Nucleus accumbens (tissue), 56 donors: ENCODE measurements at places on chromosomes 5 and 9.

DNA sequence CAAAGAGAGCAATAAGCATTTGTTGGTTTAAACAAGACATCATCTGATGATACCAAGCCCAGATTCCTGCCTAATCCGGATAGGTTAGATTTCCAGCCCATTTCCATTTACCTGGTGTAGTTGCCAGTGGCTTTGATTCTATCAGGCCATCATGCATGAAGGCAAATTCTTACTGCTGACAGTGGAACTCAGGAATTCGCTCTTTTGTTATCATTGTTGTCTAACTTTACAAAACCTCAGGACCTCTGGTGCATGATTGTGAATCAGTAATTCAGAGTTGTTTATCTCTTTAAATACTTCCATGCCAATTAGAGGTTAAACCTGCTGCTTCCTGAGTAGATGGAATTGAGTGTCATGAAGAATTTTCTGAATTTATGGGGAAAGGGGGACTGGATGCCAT is 76.5 kb downstream of the C9orf152 start:
- no peak for DNase-seq

DNA sequence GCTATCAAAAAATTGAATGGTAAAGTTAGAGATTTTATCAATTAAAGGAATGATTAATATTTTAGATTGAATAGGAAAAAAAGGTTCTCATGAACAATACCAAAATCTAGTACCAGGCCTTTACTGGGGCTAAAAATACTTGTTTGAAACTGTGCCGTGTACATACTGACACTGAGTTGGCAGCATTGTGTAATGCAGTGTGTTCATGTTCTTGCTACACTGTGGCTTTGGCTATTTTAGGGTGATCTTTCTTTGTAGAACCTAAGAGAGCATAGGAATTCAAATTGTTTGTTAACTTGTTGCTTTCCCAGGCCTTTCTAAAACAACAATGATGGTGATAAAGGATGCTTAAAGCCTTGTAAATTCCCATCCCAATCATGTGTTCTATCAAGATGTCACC is 80.9 kb downstream of the KIF4B start:
- no peak for DNase-seq

- DNase-seq, result no peak
Measured at GRCh38 chr5:965604-966344, 42.8 kb upstream of the NKD2 start.

GRCh38 chr5:54296386-54296785 is 14.0 kb downstream of the ARL15 start:
- DNase-seq, result no peak

GRCh38 chr9:105928416-105928815 is 234.1 kb downstream of the TMEM38B start:
- no peak for DNase-seq

GRCh38 chr9:87189006-87189405 is 241.7 kb upstream of the GAS1 start:
- no peak for DNase-seq

DNA sequence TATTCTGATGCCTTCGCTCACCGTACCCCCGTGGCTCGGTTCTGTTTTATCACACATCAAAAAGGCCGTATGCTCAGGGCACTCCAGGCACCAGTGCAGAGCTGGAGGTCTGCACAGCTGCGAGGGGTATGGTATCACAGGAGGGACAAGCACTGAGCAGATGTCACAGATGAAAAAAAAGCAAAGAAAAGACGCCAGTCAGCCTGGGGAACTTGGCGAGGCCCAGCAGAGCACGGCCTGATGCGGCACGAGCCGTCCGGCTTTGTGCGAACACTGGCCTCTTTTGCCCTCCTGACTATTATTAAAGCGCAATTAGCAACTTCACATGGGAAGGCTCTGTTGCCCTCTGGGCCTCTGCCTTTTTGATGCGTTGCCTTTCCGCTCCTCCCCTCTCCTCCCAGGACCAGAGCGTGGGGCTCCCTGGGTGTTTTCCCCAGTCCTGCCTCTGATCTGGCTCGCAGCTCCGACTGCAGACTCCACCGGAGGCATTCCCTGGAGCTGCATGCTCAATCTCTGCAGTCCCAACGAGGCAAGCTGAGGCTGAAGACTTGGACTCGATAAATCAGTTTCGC is 44.4 kb downstream of the AK8 start:
- no peak for DNase-seq

GRCh38 chr5:133460172-133460758 is 152.1 kb downstream of the FSTL4 start:
- DNase-seq, result no peak

DNA sequence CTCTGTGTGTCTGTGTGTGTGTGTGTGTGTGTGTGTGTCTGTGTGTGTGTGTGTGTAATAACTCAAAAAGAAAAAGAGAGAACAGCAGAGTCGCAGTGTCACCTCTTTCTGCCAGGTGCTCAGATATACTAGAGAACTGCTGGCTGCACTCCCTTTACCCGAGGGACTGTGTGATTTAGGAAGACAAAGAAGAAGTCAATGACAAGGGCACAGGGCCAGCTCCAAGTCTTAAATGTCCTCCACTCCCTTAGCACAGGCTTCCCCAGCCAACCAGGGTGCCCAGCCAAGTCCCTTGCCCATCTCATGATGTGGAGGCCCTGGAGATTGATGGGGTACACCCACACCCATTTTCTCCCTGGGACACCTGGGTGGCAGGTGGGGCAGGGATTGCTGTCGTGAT is 8.7 kb downstream of the CCNJL start:
- no peak for DNase-seq

GRCh38 chr5:81513982-81514381 is 120.0 kb upstream of the ACOT12 start:
- DNase-seq, result no peak

GRCh38 chr9:114852050-114852594 is 46.3 kb upstream of the TNFSF15 start:
- DNase-seq, result no peak

- DNase-seq, result no peak
Measured at GRCh38 chr5:84474126-84474525, 89.4 kb upstream of the EDIL3 start.

DNA sequence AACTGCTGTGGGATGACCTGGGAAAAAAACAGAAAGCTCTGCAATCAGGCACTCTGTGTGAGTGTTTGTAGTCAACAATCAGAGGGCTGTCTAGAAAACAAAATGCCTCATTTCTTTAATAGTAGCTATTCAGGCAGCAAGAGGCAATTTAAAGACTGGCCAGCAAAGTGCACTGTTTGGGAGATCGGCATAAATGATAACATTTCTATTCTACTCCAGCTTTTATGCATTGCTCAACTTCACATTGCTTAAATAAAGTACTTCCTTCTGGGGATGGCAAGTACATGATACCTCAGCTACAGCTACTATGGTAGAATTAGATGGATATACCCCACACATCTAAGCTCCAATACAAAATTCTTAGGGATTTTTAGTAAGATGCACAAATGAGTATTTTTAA is 193.1 kb downstream of the DCP2 start:
- DNase-seq, result no peak

DNA sequence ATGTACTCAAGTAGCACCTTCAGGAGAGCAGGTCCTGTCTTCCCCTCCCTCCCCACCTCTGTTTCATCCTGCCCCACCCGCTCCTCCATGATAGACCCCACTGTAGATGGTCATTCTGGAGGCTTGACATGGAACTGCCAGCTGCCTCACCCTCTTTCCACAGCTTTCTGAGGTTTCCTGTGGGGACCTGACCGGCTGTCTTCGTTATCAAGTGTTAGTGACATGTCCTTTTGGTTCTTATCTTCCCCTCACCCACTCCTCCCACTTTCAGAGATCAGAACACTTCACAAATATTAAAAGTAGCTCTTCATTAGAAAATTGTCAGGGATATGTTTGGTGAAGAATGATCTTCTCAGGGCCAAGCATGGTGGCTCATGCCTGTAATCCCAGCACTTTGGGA is 52.7 kb downstream of the MEGF10 start:
- DNase-seq, result no peak

GRCh38 chr9:107213561-107214028 is 69.5 kb upstream of the RAD23B start:
- DNase-seq, result no peak

GRCh38 chr5:124477577-124477976 is 268.9 kb downstream of the ZNF608 start:
- DNase-seq, result no peak

DNA sequence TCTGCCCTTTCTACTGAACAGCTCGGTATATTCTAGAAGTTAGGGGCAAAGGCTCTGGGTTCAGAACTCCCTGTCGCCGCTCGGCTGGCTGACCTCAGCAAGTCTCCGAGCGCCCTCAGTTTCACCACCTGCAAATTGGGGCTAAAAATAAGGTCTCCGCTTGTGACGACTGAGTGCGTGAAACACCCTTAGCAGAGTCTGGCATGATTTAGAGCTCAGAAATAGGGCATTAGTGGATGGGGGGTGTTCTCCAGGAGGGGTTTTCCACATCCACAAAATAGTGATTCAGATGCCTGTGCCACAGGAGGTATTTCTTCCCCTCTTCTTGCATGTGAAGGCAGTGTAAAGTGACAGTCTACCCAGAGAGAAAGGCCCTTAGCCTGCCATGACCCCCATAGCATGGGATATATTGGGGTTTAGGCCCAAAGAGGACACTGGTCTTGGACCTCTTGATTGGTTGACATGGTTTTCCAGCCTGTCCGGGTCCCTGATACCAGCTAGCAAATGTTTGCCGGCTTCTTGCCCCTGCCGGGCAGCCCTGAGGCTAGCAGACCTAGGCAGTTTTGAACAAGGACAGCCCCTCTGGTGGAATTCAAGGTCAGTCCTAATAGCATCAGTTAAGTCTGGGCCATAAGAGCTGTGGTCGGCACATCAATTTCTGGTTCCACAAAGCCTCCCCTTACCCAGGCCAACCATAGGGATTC is 1.4 kb downstream of the ERGIC1 start:
- DNase-seq, result no peak

DNA sequence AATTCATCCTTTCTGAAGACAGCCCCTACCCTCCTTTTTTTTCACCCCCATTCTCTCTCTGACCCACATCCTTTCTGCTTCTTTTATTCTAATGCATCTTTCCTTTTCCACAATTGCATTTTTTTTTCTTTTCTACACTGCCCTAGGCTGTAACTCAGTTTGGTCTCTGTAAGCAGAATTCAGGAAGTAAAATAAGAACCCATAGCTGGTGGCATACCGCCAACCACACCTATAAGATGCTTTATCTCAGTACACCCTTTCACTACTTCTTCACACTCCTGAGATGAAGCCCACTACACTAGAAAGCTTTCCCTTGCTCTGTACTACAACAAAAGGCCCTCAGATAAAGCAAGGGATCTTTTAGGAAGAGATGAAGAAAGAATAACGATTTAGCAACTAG is 16.1 kb upstream of the TSSK1B start:
- no peak for DNase-seq

DNA sequence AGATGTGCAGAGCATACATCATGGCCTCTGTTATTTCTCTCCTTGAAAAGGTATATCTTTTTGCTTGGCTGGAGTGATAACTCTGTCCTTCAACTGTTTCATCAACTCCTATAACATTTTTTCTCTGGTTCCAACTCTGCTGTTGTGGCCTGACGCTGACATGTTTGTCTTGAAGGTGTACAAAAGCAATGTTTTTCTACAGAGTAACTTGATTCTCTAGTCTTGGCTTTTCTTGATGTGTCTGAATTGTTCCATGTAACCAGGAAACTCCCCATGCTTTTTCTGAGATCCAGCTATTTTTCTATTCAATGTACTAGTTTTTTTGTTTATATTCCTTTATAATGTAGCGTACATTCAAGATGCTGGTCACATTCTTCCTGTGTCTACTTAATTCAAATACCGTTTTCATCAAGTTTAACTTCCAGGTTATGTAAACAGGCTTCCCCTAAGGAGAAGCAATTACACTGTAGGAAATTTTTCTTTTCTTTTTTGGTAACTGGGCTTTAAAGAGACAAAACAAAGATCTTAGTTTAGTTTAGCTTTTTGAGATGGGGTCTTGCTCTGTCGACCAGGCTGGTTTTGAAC is 6.7 kb upstream of the CPLANE1 start:
- no peak for DNase-seq

GRCh38 chr5:146042628-146043279 is 62.6 kb downstream of the PLAC8L1 start:
- DNase-seq, result no peak

- no peak for DNase-seq
Measured at GRCh38 chr5:77882670-77883257, 106.6 kb upstream of the TBCA start.

DNA sequence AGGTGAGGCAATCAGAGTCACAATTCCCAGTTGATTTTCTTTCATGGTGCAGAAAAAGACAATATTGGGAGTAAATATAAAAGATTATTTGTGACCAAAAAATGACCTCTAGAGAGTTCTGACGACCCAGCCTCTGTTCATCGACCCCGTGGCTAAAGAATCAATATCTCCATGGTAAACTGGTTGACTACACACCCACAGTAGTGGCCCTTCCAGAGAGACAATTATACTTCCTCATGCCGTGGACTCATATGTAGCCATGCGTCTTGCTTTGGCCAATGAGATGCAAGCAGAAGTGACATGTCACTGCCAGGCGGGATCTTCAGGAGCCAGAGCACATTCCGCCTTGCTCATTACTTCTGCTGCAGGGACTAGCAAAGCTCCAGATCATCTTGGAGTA is 163.3 kb upstream of the RAD23B start:
- DNase-seq, result no peak
